Fibroblast of upper back skin (primary cell): ENCODE measurements at places on chromosomes 16 and 17.

GRCh38 chr16:5508371-5508770 lies 410.8 kb upstream of the EEF2KMT start:
- no peak for DNase-seq

DNA sequence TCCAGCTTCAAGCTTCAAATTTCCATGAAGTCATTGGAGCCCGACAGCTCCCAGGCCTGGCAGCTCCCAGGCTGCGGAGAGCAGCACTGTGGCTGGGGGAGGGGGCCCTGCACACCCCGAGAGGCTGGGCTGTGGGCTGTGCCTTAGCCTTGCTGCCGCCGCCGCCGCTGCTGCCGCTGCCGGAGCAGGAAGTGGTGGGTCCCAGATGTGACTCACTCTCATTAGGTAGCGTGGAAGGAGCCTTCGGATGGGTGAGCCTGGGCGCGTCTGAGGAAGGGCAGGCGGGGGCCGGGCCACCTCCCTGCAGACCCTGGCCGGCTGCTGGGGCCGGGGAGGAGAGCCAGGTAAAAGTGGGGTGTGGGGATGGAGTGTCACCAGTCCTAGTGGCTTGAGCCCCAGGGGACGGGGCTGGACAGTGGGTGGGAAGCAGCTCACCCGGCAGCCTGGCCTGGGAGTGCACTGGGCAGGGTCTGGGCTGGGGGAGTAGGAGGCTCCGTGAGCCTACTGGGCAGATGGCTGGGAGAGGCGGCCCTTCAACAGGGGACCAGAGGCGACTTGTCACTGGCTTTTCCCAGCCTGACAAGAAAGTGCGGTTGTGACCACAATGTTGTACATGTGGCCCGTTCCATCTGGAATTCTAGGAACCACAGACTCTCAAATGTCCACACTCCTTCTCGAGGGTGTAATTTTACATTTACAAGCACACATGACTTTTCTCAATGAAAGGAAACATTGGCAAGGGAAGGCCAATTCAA lies at the start of gene ADCY7:
Gene ADCY7 (plus strand): TSS at position 215 of the 755 bp plus-strand sequence. CDS start 21,629 bp downstream, outside the sequence.
- DNase-seq: peak; percentile 91

- no peak for DNase-seq
Observed at GRCh38 chr16:52494145-52494544, 52.8 kb downstream of the TOX3 start.

- no peak for DNase-seq
Observed at GRCh38 chr17:28520687-28521086, 14.5 kb downstream of the FOXN1 start.

DNA sequence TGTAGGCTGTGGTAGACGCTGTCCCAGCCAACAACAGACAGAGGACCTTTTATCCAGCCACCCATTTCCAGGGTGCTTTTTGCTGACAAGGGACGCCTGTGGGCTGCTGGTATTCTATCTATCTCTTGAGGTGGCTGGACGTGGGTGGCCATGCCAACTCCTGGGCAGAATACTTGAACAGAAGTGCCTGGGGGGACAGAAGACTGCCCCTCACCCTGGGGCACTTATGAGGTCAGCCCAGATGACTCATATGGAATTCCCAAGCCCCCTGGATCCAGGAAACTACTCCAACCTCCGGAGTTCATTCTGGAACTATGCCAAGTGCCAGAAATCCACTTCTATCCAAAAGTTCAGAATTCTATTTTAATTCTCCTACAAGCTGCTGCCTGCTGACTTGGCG lies 61.3 kb downstream of the CDRT4 start:
- peak; percentile 20 for DNase-seq

- DNase-seq: peak; percentile 27
Observed at GRCh38 chr17:47882247-47882646, 13.8 kb upstream of the SP2 start.

- no peak for DNase-seq
Observed at GRCh38 chr17:40068584-40068916, 5.8 kb downstream of the THRA start.

- DNase-seq: no peak
Observed at GRCh38 chr16:49924078-49924477, 68.2 kb upstream of the ZNF423 start.

DNA sequence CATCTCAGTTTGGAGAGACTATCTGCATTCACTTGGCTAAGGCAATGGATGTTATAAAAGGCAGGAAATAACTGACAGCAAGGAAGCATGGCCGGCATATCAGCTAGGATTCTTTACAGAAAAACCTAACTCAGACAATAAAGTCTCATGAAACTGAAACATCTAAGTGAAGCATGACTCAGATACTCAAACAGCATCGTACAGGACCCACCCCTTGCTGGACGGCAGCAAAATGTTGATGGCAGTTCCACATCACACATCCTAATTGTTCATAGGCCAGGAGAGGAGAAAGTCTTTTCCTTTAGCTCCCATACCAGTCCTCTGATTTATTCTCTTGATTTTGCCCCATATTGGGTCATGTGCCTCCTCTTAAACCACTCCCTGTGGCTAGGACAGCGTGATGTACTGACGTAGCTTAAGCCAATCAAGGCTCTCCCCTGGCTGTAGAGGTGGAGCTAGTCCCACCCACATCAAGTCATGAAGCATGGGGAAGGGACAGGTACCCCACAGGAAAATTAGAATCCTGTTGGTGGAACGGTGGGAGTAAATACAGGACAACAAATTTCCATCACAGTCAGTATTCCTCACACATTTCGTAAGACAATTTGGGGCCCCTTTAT lies 178.9 kb downstream of the IRX3 start:
- no peak for DNase-seq

GRCh38 chr17:57201481-57201880 lies 54.8 kb upstream of the MSI2 start:
- no peak for DNase-seq

- no peak for DNase-seq
Observed at GRCh38 chr17:37417852-37418251, 11.2 kb downstream of the TADA2A start.

- peak; percentile 48 for DNase-seq
Observed at GRCh38 chr16:8173111-8173644, 417.1 kb downstream of the TMEM114 start.

- peak; percentile 70 for DNase-seq
Observed at GRCh38 chr17:48565022-48565554, 13.1 kb downstream of the HOXB4 start.
